Lower lobe of right lung (tissue), 2 donors: ENCODE measurements at places on chromosomes 5 and 9. TPM values are rescaled to one million over a fixed set of nuclear protein-coding genes. Genes with fewer than 3 reads are reported as not detected.

The C9orf50 gene
- not detected for total RNA-seq

The GMCL2 gene
- not detected for total RNA-seq

The TNFSF15 gene
- 5.2 TPM for total RNA-seq

The ARAP3 gene
- 35.2 TPM for total RNA-seq

The GOLM1 gene
- total RNA-seq = 16.7 TPM

The SHOC1 gene
- total RNA-seq = 0.15 TPM

The IL17B gene
- total RNA-seq = not detected

The BNIP1 gene
- 8.4 TPM for total RNA-seq

The CEL gene
- total RNA-seq = 1.4 TPM

The KLHL3 gene
- total RNA-seq = 6.7 TPM

The DOCK8 gene
- 112 TPM for total RNA-seq

The ITGA1 gene
- total RNA-seq = 84.4 TPM

The CARD9 gene
- total RNA-seq = 15.0 TPM

The SAXO1 gene
- 0.15 TPM for total RNA-seq

The RMND5B gene
- 38.6 TPM for total RNA-seq

The LRRC19 gene
- total RNA-seq = 0.27 TPM

The PCDHB13 gene
- total RNA-seq = 2.9 TPM

The HSPB3 gene
- total RNA-seq = not detected

The TYRP1 gene
- total RNA-seq = 5.8 TPM

The ADAMTS16 gene
- 1.1 TPM for total RNA-seq

The TSLP gene
- total RNA-seq = 1.3 TPM

The SCAI gene
- 22.3 TPM for total RNA-seq

The ZNG1C gene
- total RNA-seq = 26.5 TPM

The BARHL1 gene
- not detected for total RNA-seq
